ENCODE measurements at places on chromosomes 7 and 10. TPM values are rescaled to one million over a fixed set of nuclear protein-coding genes. Genes with fewer than 3 reads are reported as not detected.

The TMEM139 gene
- 0.91 TPM for total RNA-seq

The CALCR gene
- total RNA-seq = 0.05 TPM

The GHRHR gene
- not detected for total RNA-seq

The UBE2D4 gene
- 9.6 TPM for total RNA-seq

The SORBS1 gene
- total RNA-seq = 0.38 TPM

The ZRANB1 gene
- 8.2 TPM for total RNA-seq

The CCDC186 gene
- total RNA-seq = 6.5 TPM

The LIPN gene
- total RNA-seq = not detected

The NPTX2 gene
- total RNA-seq = 0.25 TPM
